ENCODE measurements at places on chromosomes 11 and 22.

GRCh38 chr11:57491371-57492061 lies 24.0 kb downstream of the SLC43A1 start:
- no peak for DNase-seq

GRCh38 chr11:113373306-113373705 lies 14.3 kb upstream of the ANKK1 start:
- no peak for DNase-seq

- DNase-seq = no peak
These were observed 21.5 kb downstream of the UEVLD start for GRCh38 chr11:18567081-18567480.

GRCh38 chr22:26797910-26798309 lies 140.5 kb downstream of the MIAT start:
- no peak for DNase-seq

All from NCI-H2029 (cell line).